ENCODE measurements at places on chromosomes 2 and 18. TPM values are rescaled to one million over a fixed set of nuclear protein-coding genes. Genes with fewer than 3 reads are reported as not detected.
A peak's percentile ranks its signal among the peaks of the same experiment; 100 is the strongest.

GRCh38 chr2:216849987-216850386, 9.9 kb downstream of the TNP1 start:
- peak; percentile 20 for DNase-seq

The C2orf80 gene
- not detected for total RNA-seq

DNA sequence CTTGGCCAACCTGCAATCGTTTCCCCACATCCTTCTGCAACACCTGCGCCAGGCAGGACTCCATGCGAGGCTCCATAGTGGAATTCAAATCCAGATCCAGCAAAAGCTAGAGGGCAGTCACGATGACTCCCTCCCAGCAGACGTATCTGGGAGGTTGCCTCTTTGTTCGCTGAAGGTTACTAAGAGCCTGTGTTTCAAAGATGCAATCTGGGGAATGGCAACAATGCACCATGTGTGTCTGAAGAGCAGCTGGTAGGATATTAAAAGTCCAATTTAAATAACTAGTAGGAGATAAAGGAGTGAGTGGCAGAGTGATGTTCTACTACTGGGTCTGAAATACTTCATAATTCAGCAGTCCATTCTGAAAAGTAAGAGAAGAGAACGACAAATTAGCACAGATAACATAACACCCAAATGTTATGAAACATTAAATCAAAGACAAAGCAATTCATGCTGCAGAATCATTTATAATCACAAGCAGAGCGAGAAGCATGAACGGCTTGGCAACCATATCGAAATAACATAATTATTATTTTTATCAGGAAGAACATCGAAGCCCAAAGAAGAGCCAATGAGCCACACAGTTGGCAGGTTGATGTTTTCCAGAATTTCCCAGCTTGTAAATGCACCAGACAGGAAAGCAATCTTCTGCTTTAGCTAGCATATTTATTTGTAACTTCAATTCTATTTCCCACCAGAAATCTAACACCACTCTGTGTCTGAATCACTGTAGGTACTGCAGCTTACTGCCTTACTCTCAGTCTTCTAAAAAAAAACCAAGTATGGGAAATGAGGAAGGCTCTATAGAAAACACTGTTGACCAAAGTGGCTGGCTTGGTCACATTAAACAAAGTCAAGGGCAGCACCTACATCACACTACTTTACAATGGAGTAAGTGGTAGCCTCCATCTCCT, 43.2 kb downstream of the CLASP1 start:
- DNase-seq: no peak

The LGALSL gene
- 36.7 TPM for total RNA-seq

DNA sequence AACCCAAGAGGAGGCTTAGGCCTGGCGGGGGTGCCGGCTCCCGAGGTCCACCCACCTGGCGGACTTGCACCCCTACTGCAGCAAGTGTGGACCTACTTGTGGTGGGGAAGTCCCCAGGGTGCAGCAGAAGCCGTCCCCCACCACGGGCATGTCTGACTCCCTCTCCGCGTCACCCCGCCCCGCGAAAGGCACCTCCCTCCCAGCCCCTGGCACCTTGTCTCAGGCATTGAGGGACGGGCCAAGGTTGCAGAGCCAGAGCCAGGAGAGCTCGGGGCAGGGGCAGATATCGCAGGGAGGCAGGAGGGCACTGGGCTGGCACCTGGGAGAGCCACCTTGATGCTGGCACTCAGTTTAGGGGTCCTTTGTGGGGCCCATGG, 19.0 kb downstream of the CROCC2 start:
- no peak for DNase-seq

- no peak for DNase-seq
Measured at GRCh38 chr2:187129868-187130267, 280.9 kb upstream of the ZSWIM2 start.

The KCNK3 gene
- total RNA-seq: 11.1 TPM

- DNase-seq: no peak
Measured at GRCh38 chr2:113829270-113829669, 60.6 kb upstream of the ACTR3 start.

The SLC11A1 gene
- 11.4 TPM for total RNA-seq

The AMER3 gene
- total RNA-seq: 0.18 TPM

The SELENOI gene
- total RNA-seq: 14.4 TPM

The ZEB2 gene
- 13.1 TPM for total RNA-seq

DNA sequence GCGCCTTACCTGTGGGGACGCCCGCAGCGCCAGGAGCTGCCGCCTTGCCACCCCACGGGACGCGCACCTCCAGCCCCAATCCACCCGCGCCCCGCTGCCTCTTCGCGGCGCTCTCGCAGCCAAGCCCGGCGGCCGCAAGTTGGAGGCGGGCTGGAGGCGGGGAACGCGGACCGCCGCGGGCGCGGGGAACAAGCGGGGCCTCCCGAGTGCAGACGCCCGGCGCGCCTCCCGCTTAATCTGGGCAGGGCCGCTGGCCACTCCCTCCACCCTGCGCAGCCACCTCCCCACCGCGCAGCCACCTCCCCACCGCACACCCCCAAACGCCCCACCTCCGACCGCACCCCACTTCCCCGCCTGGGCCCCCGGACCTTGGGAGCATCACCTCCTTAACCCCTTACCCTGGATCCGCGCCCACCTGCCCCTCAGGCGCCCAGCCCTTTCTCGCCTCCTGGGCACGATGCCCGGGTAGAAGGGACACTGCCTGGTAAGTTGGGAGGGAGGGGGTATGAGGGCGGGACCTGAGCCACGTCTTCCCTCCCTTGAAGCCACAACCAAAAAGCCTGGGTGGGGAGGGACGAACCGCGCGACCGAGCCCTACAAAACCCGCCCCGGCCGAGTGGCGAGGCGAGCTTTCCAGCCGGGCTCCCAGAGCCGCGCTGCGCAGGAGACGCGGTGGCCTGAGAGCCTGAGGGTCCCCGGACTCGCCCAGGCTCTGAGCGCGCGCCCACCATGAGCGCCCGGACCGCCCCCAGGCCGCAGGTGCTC, at the start of the genes COL4A3 and COL4A4:
Gene COL4A3 (plus strand): TSS at position 627 of the 765 bp plus-strand sequence. CDS start 103 bp downstream, at position 730.
Gene COL4A4 (minus strand): TSS at position 208 of the 765 bp plus-strand sequence. CDS start 16,722 bp downstream, outside the sequence.
- DNase-seq: peak; percentile 16

DNA sequence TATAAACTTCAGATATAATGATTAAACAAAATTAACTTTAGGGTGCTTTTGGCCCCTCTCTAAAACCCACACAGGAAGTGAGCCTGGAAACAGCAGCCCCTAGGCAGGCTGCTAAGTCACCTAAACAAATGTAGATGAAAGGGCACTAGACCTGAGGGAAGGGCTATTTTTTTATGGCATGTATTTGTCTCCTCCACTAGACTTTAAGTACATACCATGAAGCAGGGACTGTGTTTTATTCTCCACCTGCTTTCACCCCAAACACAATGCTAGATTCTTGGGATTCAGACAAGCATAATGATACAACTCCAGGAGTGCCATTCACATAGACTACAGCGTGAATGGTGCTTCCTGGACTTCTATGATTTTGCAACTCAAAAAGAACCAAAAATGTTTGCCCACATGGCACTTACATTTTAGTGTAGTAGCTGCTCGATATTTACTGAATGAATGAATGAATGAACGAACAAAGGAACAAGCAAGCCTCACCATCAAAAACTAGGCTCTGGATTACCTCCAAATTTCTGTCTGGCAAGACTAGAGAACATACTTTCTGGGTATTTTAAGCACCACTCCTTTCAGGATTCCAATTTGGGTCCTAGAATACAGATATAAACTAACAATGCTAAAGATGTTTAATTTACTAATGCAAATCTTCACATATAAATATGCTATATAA, 10.1 kb downstream of the ATAD2B start:
- DNase-seq: no peak

- DNase-seq: no peak
Measured at GRCh38 chr2:48829036-48829435, 73.5 kb upstream of the LHCGR start.

DNA sequence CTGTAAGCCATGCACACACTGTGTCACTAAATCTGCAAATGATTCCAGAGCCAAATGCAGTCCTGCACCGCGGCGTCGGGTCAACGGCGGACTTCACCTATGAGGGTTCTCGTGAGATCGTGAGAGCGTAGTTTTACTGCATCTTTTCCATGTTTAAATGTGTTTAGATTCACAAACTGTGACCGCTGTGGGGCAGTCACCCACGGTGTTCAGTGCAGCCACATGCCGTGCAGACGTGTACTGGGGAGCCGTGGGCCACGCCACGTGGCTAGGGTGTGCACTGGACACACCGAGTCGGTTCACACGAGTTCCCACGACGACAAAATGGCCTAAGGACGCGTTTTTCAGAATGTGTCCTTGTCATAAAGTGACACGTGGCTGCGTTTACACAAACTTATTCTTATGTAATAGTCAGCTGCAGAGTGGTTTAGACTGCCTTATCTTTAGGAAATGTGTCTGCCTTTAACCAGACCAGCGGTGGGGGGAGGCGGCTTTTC, 34.1 kb downstream of the NFATC1 start:
- no peak for DNase-seq

DNA sequence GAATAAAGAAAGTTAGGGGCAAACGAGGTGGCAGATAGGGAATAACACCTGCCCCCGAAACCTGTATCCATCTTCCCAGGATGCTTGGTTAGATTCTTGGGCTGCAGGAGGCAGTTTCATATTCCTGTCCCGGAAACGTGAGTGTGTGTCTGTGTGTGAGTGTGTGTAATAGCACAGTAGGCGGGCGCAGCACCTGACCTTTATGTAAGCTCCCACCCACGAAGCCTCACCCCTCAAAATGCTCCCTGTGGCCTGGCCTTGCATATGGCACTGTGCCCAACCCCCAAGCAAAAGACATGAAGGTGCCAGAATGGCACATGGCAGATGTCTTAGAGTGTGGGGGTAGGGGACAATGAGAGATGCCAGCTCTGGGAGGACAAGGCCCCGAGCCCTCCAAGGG, 48.9 kb downstream of the EFR3B start:
- DNase-seq: no peak

The TFCP2L1 gene
- 25.7 TPM for total RNA-seq

DNA sequence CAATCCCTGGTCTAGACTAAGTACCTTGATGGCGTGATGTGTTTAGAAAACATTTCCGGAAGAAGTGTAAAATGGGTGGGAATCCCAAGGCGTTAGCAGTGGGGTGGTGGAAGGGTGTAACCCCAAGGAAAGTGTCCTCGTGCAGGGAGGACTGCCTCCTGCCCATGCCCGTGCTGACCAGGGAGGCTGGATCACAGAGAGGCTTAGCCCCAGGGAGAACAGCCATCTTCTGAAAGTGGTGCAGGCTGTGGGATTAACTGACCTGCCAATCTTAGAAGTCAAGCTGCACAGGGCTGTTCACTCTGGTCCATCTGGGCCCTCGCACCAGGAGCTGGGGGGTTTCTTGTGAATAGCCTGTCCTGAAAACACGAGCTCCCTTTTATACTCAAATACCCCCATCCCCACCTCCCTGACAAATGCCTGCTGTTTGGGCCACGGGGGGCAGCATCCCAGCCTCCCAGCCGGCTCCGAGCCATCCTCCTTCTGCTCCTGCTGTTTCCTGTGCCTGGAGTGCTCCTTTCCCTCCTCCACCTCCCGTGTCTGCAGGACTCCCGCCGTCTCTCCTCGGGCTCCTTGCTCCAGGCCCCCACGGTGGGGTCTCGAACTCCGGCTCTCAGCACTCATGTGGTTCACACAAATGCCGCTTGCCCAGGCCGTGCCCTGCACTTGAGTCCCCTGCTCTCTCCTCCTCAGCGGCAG, 52.1 kb upstream of the PXDN start:
- DNase-seq: no peak

- peak; percentile 24 for DNase-seq
Measured at GRCh38 chr18:44568342-44568741, 112.3 kb upstream of the SETBP1 start.

DNA sequence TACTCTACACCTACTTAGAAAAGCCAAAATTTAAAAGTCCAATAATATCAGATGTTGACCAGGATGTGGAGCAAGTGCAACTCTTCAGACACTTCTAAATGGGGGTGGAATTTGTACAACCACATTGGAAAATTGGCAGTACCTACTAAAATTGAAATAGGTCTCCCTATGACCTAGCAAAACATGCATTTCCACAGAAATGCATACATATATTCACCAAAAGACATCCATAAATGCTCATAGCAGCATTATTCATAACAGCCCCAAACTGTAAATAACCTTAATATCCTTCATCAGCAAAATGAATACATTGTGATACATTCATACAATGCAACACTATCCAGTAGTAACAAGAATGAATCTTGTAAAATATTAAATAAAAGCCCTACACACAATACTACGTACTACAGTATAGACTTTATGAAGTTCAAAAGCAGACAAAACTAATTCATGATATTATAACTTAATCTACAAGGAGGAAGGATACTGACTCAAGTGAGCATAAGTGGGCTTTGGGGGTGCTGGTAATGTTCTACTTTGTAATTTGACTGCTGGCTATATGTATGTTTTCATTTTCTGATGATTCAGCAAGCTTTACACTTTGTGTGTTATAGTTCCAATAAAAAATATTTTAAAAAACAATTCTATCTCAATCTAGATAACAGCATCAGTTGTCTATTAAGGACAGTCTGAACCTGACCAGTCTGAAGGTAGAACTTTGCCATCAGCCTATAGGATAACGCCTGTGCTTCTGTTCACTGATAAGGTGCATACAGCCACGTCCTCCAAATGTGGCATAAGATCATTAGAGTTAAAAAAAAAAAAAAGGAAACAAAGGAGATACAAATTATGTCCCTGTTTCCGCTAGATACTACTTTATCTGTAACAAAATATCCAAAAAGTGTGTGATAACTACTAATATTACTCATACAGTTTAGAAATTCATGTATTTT, 6.6 kb upstream of the TNFRSF11A start:
- no peak for DNase-seq

DNA sequence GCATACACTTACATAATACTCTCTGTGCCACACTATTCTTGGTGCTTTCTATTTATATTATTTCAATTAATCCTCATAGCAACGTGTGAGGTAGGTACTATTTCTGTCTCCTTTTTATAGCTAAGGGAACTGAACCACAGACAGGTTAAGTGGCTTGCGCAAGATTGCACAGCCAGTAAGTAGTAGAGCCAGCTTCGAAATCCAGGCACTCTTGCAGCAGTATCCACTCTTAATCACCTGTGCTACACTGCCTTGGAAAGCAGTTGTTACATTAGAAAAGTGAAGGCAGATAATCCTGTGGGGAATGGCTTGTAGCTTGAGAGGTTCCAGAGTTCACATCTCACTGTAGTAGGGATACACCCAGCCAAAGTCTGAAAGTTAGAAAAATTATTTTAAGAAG, 198.3 kb downstream of the LDLRAD4 start:
- DNase-seq: no peak

- DNase-seq: peak; percentile 65
Measured at GRCh38 chr2:237490009-237490711, 3.1 kb downstream of the MLPH start.

DNA sequence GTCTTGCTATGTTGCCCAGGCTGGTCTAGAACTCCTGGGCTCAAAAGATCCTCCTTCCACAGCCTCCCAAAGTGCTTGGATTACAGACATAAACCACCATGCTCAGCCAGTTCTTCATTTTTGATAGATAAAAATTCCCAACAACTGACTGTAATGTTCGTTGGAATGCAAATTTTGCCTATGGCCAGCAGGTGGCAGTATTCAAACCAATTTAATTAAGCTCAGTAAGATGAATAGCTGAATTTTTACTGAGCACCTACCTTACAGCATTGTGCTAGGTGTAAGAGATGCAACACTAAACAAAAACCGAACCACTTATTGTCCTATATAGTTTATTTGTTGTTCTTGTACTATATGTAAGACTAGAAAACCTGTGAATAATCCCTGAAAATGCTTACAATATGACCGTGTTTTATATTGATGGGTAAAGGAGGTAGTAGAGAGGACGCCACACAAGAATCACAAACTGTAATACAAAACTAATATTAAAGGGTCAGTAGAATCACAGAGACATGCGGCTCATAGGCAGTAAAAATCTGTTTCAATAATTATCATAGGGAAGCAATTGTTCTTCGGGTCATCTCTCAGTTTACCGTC, 8.2 kb upstream of the TMEM182 start:
- peak; percentile 19 for DNase-seq
